ENCODE measurements at places on chromosomes 3 and 15. TPM values are rescaled to one million over a fixed set of nuclear protein-coding genes. Genes with fewer than 3 reads are reported as not detected.

HRH1 gene
- 1.6 TPM for total RNA-seq

DNA sequence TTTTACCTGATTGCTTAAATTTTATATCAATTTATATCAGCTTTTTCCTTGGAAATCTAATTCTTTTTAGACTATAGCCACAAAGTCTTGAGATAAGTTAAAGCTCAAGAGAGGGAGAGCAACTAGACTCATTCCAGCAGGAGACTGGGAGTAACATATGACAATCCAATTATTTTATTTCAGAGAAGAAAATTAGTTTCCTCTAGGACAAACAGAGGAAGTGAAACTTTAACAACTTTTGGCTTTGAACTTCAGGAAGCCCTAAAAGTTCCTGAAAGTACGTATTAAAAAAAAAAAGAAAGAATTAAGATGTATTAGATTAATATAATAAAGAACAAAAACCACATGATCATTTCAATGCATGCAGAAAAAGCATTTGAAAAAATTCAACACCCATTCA is 13.9 kb upstream of the UBE2E2 start:
- no peak for DNase-seq

DNA sequence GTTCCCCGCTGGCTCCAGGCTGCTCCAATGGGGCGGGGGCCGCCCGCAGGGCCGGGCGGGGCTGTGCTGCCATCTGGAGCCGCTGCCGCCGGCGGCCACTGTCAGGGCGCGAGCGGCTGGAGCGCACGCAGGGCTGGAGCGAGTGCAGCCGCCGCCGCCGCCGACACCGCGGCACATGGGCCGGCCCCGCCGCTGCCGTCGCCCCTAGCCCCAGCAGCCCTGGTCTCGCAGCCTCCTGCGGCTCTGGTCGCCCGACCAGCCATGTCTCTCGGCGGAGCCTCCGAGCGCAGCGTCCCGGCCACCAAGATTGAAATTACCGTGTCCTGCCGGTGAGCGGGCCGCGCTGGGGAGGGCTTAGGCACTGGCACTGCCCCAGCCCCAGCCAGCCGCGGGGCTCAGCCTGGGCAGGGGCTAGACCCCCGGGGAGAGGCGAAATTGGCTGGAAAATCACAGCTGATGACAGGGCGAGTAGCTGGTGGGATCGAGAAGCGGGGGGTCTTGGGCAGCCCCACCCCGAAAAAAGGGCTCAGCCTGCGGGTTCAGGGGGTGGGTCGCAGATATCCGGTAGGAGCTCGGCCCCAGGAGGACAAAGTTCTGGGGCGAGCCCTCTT is at the start of gene CPNE9:
TSS of gene CPNE9 (plus strand) at position 98 of the 611 bp plus-strand sequence. CDS start at position 262, 164 bp downstream.
- DNase-seq: no peak

GRCh38 chr3:133532951-133533350 is 40.5 kb upstream of the CDV3 start:
- no peak for DNase-seq

GRCh38 chr3:9951962-9952805 is at the start of gene PRRT3:
Gene PRRT3 (minus strand): TSS chr3:9952408. CDS start chr3:9950115, 2,293 bp downstream.
- DNase-seq: peak; percentile 42

ACTC1 gene
- 9,200 TPM for total RNA-seq

GRCh38 chr3:149547413-149547812 is 72.9 kb downstream of the TM4SF4 start:
- peak; percentile 92 for DNase-seq

DNA sequence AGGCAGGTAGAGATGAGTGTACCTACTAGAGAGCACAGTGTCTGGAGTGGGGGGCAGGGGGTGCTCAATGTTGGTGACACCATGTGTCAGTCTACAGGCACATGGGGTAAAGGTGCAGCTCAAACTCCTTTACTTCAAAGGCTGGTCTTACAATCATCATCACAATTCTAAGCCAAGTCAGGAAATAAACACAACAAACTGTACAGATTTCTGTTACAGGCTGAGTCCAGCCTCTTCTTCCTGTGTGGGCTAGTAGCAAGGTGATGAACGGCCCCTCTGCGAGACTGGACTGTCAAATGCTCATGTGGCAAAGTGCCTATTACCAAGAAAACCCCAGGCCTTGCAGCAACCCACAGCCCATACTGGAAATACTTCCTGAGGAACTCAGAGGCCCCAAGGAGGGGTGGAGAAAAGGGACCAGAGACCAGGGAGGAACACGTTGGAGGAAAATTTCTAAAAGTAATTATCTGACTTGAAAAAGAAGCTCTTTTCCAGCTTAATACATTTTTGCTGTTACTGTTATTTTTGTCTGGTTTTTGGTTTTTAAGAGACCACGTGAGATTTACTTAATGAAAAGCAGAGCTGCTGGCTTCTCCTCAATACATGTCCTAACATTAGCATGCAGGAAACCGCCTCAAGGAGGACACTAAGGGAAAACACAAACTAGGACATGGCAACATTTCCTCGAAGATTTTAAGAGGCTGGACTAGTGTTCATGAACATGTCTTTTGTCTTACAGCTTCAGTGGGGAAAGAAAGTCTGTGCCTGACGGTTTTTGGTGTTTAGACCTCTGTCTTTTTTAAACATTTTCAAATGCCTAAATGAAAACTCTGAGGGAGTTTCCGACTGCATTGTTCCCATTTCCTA is 29.5 kb downstream of the TBC1D2B start:
- DNase-seq: no peak

PRR23A gene
- total RNA-seq: not detected

LNP1 gene
- 4.1 TPM for total RNA-seq

DNA sequence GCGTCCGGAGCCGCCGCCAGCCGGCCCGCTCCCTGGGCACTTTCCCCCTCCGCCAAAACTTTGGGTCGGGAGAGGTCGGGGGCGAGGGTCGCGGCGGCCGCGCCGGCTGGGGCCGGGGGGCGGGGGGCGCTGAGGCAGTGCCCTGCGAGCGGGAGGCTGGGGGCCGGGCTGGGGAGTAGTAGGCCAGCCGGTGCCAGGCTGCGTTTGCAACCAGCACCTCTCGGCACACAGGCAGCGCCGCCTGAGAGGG is 452 bp downstream of the BBX start:
- DNase-seq: no peak

NEK10 gene
- total RNA-seq: 16.9 TPM

DNA sequence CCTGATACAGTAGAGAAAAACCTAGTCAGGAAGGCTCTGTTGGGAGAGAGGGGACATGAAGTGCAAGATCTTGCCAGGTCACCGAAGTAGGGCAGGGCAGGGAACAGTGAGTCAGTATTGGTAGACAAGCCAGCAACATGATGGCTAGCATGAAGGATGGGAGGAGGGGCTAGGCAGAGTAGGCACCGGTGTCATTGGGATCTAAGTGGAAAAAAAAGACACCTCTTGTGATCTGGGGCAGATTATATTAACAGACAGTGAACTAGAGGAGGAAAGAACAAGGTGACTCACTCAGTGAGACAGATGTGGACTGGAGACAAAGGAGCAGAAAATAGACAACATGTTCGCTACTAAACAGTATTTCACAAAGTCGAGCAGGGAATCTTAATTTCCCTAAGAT is 149.2 kb upstream of the SLC24A5 start:
- no peak for DNase-seq

RPN1 gene
- 107 TPM for total RNA-seq

GRCh38 chr15:68930268-68931022 is at the start of gene SPESP1:
Gene SPESP1 (plus strand): TSS chr15:68930525. CDS start chr15:68930654, 129 bp downstream.
- DNase-seq: peak; percentile 69

GRCh38 chr3:12932347-12932746 is 91.0 kb upstream of the RPL32 start:
- DNase-seq: no peak

- no peak for DNase-seq
These were observed 322.1 kb downstream of the MEX3B start for GRCh38 chr15:81723701-81724100.

DNA sequence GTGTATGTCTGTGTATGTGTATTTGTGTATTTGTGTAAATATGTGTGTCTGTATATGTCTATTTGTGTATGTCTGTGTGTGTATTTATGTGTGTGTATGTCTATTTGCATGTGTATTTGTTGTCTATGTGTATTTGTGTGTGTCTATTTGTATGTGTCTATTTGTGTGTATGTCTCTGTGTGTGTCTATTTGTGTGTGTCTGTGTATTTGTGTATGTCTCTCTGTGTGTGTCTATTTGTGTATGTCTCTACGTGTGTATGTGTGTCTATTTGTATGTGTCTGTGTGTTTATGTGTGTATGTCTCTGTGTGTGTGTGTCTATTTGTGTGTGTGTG is 30.4 kb downstream of the PTH1R start:
- DNase-seq: no peak

- DNase-seq: no peak
These were observed 336.6 kb downstream of the FEZF2 start for GRCh38 chr3:62036726-62037125.

GP5 gene
- total RNA-seq: not detected

DNA sequence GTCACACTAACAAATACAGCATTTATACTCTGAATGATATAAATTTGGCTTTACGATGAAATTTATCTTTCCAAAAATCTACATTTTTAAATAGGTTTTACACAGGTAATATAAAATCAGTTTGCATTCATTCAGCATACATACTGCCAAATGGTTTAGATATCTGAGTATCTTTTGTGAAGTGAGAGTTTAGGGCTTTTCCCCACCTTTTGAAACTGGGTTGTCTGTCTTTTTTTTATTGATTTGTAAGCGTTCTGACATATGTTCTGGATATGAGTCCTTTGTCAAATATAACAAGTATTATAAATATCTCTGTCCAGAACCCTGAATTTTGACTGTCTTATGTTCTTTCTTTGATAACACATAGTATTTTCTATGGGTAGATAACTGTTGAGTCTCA is 42.4 kb downstream of the GABPB1 start:
- DNase-seq: no peak

SOX14 gene
- total RNA-seq: not detected

GRCh38 chr15:80154336-80154735 is 1.5 kb downstream of the FAH start:
- no peak for DNase-seq

GRCh38 chr15:87777054-87777561 is 479.4 kb downstream of the NTRK3 start:
- no peak for DNase-seq

ROBO1 gene
- total RNA-seq: 13.7 TPM

PGBD4 gene
- 2.9 TPM for total RNA-seq

MRPL46 gene
- 46.3 TPM for total RNA-seq

PCLAF gene
- total RNA-seq: 1.0 TPM

GRCh38 chr3:9899289-9899791 is 3.3 kb upstream of the IL17RE start:
- no peak for DNase-seq

GRCh38 chr3:18579661-18580060 is 154.5 kb upstream of the SATB1 start:
- no peak for DNase-seq

GNB4 gene
- total RNA-seq: 17.7 TPM

GRCh38 chr3:41893977-41894376 is 67.9 kb downstream of the ULK4 start:
- DNase-seq: no peak

BOC gene
- total RNA-seq: 13.6 TPM

DAZL gene
- total RNA-seq: not detected

All from right cardiac atrium (tissue), 5 donors.